ENCODE measurements at places on chromosomes 3 and 15. TPM values are rescaled to one million over a fixed set of nuclear protein-coding genes. Genes with fewer than 3 reads are reported as not detected.

GRCh38 chr15:29672923-29673809, 149.1 kb downstream of the TJP1 start:
- DNase-seq, result no peak

GRCh38 chr3:69120879-69121464, 1.4 kb downstream of the LMOD3 start:
- peak; percentile 72 for DNase-seq

DNA sequence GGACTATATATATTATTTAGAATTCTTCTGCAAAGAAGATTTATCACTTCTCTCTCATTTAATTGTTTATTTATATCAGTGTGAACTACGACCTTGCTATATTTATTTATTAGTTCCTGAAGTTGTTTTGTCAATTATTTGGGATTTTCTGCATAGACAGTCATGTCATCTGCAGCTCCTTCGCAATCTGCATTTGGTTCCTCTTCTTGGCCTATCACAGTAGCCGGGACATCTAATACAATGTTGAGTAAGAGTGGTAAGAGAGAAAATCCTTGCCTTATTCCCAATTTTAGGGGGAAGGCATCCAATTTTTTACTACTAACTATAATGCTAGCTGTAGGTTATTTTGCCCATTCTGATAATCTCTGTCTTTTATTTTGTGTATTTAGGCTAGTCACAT, 39.4 kb downstream of the FOXL2 start:
- no peak for DNase-seq

DNA sequence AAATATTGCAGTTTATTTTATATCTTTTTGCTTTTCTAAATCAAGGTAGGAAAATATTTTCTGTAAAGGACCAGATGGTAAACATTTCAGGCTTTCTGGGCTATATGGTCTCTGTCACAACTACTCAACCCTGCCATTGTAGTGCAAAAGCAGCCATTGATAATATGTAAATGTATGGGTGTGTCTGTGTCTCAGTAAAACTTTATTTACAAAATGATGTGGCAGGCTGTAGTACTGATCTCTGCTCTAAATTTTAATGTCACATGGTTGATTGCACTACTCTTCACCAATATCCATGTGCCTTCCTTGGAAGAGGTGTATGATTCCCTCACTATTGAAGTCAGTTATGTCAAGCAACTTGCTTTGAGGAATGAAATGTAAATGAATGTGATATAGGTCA, 175.0 kb downstream of the GOLIM4 start:
- no peak for DNase-seq

DNA sequence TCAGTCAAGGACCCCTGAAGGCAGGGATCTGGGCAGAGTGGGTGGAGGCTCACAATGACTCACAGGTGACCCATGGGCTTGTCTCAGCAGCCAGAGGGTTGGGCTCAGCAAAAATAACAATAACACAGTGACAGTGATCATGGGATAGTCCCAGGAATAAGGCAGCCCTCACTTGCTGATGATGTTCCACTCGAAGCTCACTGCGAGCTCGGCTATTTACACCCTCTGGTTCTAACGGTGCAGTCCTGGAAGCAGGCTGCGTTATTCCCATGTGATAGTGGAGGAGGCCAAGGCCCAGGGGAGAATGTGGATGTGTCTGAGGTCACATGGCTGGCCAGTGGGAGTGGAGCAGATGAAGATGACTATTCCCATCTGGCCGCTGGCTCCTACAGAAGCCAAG, 16.2 kb downstream of the CCDC33 start:
- DNase-seq, result no peak

- no peak for DNase-seq
Measured at GRCh38 chr3:30623351-30623750, 16.9 kb downstream of the TGFBR2 start.

- DNase-seq, result no peak
Measured at GRCh38 chr15:66944121-66944520, 121.3 kb upstream of the SMAD3 start.

DNA sequence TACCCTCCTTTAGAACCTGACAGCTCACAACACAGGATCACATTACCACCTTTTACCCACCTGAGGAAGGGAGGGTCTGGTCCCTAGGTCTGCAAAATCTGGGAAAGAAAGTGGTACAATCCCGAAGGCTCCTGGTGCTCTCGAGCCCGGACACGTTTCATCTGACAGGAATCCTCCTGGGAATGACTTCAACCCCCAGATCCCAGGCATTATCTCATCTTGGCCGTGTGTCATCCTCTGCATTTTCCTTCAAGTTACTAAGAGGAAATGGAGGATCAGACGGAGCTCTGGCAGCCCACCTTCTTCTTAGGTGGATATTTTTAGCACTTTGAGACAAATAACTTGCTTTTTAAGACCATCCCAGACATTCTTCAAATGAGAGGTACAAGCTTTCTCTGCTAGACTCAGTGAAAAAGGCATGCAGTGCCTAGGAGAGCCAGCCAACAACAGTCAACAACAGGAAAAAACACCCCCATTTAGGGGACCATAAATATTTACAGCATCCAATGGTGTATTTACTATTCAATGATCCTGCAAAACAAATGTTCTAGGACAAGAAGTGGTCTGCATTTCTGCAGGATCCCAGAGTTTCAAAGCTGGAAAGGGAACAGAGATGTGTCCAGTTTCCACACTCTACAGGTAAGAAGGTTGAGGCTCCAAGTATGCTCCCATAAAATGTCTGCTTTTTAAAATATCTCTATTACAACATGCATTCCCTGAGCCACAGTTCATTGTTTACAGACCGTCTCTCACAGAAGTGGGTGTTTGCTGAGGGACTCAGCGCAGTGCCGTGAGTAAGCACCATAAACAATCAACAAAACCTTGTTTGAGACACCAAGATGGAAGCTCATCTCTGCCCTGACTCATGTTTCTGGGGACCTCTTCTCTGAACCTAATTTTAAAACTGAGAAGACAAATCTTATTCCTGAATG, 38.3 kb upstream of the ARHGEF3 start:
- DNase-seq, result no peak

The ATP2B2 gene
- total RNA-seq, result 37.9 TPM

The SLC22A13 gene
- total RNA-seq, result 0.50 TPM

The TMEM158 gene
- total RNA-seq, result 1.1 TPM

The GOLGA8G gene
- not detected for total RNA-seq

Data from left lobe of liver (tissue), 2 donors.